ENCODE measurements at places on chromosomes 6 and 20.

GRCh38 chr6:4889701-4890100, 113.5 kb downstream of the CDYL start:
- DNase-seq, result no peak

DNA sequence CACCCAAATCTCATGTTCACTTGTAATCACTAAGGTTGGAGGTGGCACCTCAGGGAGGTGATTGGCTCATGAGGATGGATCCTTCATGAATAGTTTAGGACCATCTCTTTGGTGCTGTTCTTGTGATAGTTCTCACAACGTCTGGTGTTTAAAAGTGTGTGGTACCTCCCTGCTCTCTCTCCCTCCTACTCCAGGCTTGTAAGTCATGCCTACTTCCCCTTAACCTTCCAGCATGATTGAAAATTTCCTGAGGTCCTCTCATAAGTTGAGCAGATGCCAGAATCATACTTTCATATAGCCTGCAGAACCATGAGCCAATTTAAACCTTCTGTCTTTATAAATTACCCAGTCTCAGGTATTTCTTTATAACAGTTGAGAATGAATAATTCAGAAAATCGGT, 16.6 kb downstream of the HLA-A start:
- no peak for DNase-seq

DNA sequence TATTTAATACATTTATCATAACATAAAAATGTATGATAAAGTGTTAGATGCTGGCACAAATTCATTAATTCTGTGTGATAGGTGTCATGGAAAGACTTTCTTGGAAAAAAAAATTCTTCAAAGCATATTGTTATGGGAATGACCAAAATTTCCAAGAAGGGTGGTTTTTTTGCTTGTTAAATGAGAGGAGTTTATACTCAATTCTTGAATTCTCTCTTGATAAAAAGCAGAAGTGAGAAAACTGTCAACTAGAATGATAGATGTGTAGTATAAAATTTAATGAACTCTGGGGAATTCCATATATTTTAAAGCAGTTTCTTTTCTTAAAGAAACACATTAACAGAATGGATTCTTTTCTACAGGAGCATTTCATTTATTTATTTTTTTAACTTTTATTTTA, 62.0 kb upstream of the SNAP91 start:
- no peak for DNase-seq

DNA sequence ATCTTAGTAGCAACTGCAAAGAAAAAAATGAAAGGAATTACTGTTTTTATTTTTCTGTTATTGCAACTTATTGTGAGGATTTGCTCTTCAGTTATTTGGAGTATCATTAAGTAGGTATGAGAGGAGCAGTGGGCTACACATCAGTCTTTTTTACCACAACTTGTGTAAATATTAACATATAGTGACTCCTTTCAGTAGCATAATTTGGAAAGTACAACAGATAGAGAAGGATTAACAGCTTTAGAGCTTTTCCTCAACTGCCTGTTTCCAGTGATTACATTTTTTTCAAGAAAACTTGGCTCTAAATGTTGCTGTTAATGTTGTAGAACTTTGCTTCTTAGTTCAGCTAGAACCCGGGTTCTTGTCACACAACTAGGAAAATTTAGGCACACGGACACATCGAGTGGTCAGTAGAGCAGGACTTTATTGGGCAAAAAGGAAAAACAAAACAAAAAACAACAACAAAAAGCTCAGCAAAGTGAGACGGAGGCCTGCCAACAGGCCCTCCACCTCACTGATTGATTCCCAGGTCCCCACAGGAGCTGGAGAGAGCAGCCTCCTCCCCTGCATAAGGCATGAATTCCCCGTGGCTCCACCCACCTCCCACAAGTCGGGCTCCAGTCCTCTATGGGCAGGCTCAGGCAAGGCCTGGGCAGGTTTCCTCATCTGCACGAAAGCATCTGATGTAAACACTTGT, 75.1 kb downstream of the ADGRG6 start:
- DNase-seq, result no peak

DNA sequence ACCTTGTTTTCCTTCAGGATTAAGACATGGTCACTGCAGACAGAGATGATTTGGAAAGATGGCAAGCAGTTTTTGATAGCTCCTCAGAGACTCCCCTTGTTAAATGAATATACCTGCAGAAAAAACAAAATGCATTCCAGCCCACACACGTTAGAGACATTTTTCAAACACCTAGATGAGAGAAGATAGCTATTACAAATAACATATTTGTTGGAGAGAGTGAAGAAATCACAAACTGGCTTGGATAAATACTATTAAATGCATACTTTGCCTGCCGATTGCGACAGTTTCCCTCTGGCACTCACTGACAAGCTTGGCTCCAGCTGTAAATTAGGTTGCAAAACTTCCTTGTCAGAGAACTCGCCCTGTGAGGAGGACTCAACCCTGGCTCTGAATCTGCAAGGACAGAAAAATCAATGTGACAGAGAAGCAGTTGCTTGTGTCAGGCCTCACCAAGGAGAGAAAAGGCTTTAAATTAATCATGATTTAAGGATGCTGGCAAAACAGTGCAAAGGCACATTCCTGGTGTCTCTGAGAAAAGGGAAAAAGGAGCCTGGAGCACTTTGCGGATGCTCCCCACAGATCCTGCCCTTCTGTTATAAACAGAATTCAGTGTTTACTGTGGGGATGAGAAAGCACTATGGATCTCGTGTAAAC, 423.7 kb upstream of the MARCKS start:
- DNase-seq, result peak; percentile 75

GRCh38 chr6:142331601-142332000, 29.8 kb downstream of the ADGRG6 start:
- no peak for DNase-seq

GRCh38 chr6:40722553-40723258, 135.5 kb upstream of the LRFN2 start:
- DNase-seq, result no peak

- DNase-seq, result no peak
Observed at GRCh38 chr6:134819236-134819635, 130.7 kb downstream of the ALDH8A1 start.

- DNase-seq, result peak; percentile 19
Observed at GRCh38 chr6:169163411-169163901, 90.2 kb downstream of the THBS2 start.
